ENCODE measurements at places on chromosomes 2 and 18.

DNA sequence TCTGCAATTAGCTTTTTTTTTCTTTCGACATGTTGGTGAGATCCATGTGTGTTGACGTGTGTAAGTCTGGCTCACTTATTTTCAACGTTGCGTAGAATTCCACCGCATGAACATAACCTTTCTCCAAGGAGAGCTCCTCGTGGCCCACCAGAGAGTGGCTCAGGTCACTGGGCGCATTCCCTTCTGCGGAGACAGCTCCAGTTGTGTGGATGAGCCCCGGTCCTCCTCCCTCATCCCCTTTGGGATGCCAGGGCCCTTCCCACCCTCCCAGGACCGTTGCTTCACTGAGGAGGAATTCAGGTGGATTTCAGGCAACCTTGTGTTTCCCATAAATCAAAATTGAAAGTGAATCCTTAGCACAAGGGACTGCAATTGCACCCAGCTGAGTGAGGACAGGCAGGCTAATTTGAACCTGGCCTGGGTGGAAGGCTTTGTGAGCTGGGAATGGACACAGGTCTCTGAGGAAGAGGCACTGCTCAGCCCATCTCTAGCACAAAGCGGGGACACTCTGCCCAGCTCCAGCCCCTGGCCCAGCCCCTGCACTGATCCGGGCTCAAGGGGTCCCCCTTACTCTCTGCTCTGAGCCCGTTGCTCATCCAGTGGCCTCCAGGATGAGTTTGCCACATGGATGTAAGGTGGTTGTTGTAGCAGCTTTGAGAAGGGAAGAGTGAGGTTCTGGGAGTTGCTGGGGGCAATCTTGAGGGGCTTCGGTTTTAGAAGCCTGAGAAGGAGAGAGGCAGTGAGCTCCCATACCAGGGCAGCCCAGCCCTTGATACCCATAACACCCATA, 57.8 kb upstream of the HAAO start:
- no peak for DNase-seq

GRCh38 chr2:159272156-159272555, 14.3 kb downstream of the WDSUB1 start:
- no peak for DNase-seq

GRCh38 chr18:23301972-23302371, 151.1 kb upstream of the RIOK3 start:
- no peak for DNase-seq

DNA sequence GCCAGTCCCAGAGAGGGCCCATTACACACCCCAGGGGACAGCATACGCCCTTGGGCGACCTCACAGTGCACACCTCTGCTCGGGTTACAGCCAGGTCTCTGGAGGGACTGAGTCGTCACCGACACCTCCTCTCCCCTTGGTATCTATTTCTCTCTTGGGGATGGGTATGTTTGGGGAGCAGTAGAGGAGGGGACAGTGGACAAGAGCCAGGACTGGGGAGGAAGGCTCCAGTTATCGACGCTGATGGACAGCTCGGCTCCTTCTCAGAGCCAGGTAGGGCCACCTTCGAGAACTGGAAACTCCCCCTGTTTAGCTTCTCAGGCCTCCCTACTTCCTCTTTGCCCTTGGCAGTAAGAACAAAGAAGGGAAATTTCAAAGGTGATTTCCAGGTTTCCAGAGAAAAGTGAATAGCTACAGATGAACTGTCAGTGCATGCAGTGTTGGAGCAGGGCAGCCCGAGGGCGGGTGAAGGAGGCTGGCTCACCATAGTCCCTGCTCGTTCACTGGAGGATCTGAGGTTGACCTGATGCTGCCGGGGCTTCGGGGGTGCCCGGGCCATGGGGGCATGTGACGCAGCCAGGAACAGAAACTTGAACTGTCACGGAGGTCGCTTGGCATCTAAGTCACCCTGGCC, 4.4 kb upstream of the SEMA4C start:
- DNase-seq = no peak

DNA sequence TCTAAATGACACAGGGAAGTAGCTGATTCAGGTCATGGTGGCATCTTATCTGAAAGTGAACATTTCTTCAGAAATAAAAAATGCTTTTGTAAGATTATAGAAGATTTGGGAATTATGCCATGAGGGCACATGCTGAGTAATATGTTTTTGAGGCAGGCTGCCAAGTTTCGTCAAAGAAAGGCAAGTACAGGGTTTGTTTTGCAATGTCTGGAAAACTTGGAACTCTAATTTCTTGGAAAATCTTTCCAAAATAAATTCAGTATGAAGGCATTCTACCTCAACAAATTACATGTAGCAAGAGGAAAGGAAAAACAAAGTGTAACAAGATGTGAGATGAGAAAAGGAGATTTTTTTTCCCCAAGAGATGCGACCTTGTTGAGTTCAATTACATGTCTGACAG, 167.7 kb downstream of the PLCL1 start:
- DNase-seq = peak; percentile 71

DNA sequence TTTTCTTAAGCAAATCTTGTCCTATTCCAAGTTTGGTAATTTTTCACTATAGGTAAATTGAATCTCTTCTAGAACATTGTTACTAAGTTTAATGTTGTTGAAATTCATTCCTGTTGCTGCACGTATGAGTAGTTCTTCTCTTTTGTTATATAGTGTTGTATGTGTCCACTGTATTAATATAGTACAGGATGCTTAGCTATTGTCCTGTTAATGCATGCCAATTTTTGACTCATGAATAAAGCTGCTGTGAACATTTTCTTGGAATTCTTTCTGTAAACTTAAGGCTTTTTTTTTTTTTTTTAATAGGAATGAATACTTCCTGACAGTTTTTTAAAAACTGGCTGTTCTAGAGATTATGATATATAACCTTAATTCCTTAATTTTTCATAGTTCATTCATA, 326.9 kb downstream of the SLC4A3 start:
- DNase-seq = no peak

GRCh38 chr2:105773568-105773967, 28.9 kb downstream of the NCK2 start:
- DNase-seq = no peak

DNA sequence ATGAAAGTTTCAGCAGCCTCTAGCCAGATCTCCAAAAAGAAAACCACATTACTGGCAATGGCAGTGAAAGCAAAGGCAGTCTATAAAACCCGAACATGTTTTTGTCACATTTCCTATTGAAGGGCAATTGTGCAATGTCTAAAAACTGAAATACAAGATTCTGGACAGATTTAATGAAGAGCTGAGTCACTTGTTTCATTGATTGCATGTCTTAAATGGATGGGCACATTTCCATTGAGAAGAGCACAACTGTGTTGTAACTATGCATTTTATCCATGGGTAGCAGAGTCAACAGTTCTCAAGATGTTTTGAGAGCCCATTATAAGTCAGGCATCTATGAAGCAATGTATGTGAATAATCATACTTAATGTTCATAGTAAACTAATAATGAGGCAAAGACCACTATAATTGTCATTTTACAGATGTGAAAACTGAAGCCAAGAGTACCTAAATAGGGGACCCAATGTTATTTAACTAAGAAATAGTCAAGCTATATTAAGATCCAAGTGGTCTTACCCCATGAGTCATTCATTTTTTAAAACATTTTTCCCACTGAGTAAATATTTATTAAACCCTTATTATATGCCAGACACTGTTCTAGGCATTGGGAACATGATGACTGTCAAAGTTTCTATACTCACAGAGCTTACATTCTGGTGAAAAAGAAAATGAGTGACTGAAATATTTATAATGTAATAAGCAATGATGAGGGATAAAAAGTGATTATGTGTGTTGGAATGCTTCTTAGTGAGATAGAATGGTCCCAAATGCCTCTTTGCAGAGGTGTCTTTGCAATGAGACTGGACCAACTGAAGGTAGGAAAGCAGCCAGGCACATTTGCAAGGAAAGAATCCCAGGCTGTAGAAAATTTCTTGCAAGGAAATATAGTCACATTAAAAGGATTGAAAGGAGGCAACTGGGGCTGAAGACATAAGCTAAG, 818.9 kb upstream of the ACVR2A start:
- peak; percentile 90 for DNase-seq

- DNase-seq = no peak
Observed at GRCh38 chr2:53051157-53051556, 716.4 kb upstream of the CHAC2 start.

- DNase-seq = peak; percentile 85
Observed at GRCh38 chr2:186422226-186422625, 63.8 kb upstream of the ZC3H15 start.

DNA sequence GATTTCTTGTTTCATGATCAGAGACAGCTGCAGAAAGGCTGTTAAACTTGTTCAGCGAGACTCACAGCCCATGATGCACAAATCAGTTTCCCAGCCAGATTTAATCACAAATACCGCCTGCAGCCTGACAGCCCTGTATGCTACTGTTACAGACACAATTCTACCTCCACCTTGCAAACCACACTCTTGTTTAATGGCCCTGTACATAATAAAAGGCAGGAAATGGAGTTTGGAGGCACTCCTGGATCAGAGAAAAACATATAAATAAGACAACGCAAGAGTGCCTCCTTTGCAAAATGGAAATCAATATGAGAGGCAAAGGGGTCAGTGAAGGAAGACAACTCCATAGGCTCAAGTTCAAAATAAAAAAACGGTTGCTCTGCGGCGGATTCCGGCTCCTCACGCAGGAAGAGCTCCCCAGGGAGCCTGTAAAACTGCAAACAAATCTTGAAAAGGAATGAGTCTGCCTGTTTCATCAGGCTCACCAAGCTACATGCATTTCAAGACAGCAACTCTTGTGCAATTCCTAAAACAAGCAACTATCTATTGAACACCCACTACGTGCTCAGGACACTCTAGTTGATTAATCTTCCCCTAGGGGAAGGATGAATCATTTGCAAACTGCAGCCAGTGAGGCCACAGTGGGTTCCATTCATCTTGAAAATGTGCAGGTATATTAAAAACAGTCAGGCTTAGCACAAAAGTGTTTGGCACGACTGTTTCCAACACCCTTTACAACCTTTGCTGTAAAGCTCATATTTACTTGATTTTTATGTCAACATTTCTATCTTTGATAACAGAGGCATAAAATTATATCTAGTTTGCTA, 37.5 kb downstream of the TBC1D8 start:
- DNase-seq = peak; percentile 92

- no peak for DNase-seq
Observed at GRCh38 chr2:177229442-177230242, 17.0 kb downstream of the HNRNPA3 start.

DNA sequence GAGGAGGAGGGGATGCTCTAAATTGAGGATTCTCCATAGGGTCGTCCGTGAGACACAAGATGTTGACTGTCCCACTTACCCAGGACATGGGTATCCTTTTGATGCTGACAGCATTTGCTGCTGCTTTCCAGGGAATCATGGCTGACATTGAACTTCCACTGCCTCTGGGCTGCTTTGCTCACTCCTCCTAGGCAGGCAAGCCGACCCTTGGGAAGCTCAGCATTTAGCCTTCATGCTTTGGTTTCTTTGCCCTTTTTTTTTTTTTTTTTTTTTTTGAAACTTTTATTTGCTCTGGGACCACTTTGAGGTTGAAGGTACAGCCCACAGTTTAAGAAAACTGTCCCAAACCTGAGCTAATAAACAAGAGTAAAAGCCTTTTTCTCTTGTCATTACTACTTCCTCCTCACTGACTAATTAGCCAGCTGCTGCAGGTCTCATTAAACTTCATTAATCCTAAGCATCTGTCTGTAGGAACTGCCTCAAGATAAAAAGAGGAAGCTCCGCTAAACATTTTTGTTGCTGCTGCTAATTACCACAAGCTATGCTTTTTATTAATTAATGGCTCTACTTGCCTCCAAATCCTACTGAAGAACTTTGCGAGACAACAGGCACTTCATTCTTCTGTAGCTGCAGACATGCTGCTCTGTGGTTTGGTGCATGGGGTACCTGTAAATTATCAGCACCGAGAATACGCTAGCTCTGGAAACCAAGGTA, 125.4 kb downstream of the SPTBN1 start:
- DNase-seq = no peak

DNA sequence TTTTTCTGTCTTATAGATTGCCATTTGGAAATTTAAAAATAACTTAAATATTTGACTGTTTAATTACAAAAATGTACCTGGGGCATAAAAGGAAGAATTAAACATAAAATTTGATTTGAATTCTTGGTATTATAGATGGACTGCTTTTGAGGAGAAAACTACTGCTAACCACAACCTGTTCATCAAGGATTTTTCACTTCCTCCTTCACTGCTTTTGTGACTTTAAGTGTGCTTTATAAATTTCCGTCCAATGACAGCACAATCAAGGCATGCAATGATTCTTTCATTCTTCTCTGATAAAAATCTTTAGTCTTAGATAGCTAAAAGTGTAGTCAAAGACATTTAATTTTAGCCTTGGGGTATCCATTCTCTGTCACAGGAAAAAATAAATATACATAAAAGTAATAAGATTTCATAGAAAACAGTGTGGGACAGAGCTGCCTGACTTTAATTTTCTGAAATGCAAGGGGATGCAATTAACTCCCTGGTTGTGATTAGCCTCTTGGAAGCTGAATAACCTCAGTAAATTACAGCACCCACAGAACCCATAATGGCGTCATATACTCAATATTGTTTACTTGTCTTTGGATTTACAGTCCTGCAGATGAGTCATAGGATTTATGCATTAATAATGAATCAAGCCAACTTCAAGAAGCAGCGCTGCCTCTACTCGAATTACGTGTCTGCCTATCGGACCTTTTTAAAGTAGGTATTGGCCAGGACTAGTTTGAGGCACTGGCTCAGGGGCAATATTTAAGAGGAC, 587.9 kb downstream of the NRXN1 start:
- DNase-seq = no peak

Measured in fibroblast of the conjunctiva (primary cell).